ENCODE measurements at places on chromosomes 1 and 21.

- no peak for DNase-seq
These were observed 19.2 kb downstream of the C1orf87 start for GRCh38 chr1:60054374-60054773.

- no peak for DNase-seq
These were observed 8.0 kb downstream of the MED8 start for GRCh38 chr1:43381612-43382011.

DNA sequence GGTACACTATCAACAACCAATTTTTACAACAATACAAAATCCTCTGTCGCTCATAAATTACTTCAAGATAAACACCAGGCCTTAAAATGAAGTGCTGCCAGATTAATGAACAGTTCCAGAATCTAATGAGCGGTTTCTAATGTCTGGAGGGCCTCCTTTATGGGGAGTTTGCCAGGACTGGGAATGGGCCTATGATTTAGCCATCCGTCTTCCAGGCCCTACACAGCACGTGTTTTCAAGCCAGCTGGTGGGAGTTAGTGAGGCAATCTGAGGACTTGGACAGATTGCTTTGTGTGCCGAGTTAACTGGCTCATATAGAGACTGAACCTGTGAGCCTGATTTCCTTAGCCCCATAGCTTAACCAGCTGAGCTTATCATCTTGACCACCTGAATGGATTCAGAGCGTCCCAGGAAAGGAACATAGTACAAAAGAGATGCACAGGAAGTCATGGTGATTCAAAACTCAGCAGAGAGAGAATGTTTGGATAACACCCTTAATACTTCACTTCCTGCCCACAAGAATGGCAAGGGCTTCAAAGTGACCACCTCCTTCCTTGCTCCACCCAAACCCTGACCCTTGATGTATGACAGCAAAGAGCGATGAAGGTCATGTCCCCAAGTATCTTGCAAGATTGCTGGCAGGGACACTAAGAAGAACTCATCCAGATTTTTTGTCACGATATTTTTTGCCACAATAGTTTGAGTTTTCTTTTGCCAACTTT is 143.5 kb downstream of the SLC30A10 start:
- no peak for DNase-seq

DNA sequence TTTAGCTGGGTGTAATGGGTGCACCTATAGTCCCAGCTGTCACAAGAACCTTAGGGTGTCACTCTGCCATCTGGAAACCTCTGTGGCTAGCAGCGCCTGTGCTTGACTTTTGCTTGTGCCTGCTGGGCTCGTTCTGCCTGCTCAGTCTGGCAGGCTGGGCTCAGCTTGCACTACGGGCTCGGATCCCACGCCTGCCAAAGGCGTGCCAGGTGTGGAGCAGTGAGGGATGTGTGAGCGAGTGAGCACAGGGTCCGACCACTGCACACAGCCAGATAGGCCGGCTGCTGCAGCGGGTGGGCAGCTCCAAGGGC is 2.8 kb upstream of the LSM10 start:
- no peak for DNase-seq

DNA sequence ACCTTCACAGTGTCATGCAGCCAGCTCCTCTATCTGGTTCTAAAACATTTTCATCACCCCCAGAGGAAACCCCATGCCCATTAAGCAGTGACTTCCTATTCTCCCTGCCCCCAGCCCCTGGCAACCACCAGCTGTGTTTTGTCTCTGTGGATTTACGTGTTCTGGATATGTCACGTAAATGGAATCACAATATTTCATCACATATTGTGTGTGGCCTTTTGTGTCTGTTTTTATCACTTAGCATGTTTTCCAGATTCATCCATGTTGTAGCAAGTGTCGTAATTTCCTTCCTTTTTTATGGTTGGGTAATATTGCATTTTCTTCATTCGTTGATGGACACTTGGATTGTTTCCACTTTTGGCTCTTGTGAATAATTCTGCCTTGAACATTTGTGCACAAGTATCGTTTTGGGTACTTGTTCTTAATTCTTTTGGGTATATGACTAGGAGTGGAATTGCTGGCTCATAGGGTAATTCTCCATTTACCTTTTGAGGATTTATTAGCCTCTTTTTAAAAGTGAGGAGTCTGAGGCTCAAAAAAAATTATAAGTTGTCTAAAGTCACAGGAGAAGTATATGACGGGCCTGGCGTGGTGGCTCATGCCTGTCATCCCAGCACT is 127.0 kb downstream of the MRPS6 start:
- DNase-seq: no peak

DNA sequence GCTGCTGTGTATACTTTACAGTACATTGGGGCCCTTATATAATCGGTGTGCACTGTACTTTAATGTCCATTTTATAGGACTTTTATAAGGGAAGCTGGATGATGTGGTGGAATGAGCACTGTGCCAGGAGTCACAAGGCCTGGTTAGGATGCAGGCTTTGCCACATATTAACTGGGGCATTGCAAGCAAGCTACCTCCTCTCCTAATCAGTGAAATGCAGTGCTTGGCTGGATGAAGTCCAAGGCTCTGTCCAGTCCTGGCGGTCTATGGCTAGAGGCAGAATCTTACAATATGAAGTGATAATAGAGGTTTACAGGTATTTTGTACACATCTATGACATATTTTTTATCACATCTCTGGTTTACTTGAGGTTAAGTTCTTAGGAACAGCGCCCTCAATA is 1.7 kb upstream of the PKP1 start:
- DNase-seq: no peak

- no peak for DNase-seq
These were observed 5.1 kb upstream of the GJA4 start for GRCh38 chr1:34787461-34788420.

- DNase-seq: no peak
These were observed 20.7 kb upstream of the PRSS38 start for GRCh38 chr1:227794817-227795192.

- DNase-seq: no peak
These were observed 22.2 kb downstream of the SLC25A33 start for GRCh38 chr1:9561429-9561828.

- DNase-seq: no peak
These were observed 468.7 kb downstream of the PTBP2 start for GRCh38 chr1:97190326-97190725.

DNA sequence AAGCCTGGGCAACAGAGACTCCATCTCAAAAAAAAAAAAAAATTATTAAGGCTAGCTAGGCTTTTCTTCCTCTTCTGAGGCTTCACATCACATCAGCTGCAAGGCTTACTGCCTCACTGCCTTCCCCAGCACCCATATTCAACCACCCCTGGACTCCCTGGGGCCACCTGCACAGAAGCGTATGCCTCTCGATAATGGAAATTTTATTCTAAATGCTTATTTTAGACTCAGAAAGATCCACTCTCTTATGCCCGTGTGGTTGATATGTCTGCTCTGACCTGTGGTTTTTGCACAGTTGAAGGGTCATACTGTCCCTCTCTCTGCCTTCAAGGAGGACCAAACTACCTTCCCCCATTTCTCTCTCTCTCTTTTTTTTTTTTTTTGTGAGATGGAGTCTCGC is 1.5 kb upstream of the FCRLA start:
- DNase-seq: no peak

GRCh38 chr1:19799230-19800075 is at the start of gene TMCO4:
Gene TMCO4, minus strand, starts transcription at chr1:19799916. Its CDS starts 19,158 bp downstream, at chr1:19780758.
- DNase-seq: peak; percentile 35

DNA sequence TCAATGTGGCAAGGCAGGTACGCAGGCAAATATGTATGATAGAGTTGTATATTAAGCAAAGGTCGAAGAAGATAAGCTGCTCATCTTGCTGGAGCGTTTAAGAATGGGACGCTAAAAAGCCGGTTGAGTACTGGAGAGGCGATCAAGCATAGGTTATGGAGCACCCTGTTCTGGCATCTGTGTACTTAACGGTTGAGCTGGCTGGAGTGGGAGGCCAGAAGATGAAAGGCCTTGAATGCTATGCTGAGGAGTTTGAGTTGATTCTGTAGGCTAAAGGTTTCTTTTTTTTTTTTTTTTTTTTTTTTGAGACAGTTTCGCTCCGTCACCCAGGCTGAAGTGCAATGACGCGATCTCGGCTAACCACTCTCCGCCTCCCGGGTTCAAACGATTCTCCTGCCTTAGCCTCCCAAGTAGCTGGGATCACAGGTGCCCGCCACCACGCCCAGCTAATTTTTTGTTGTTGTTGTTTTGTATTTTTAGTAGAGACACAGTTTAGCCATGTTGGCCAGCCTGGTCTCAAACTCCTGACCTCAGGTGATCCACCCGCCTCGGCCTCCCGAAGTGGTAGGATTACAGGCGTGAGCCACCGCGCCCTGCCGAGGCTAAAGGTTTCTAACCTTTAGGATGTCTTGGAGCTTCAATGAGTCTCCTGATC is 850 bp upstream of the KHDC4 start:
- DNase-seq: no peak

- no peak for DNase-seq
These were observed 33.1 kb downstream of the TRIM67 start for GRCh38 chr1:231194843-231195516.

GRCh38 chr1:167077868-167078210 is 12.3 kb downstream of the GPA33 start:
- no peak for DNase-seq

DNA sequence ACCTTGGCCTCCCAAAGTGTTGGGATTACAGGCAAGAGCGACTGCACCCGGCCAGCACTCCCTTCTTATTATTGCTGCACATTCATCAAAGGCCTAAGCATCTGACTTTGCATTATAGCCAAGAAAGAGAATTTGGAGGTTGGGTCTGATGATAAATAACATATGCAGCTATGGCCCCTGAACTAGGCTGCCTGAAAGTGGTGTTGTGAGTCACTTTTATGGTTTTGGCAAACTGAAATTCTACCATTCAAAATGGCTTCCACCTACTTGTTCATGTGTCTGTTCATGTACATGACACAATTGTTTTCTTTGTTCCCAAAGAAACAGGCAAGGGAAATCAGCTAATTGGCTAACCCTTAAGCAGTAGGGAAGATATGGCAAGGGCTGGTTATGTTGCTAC is 25.0 kb upstream of the UAP1 start:
- no peak for DNase-seq

GRCh38 chr1:59045137-59045536 is 251.8 kb upstream of the FGGY start:
- DNase-seq: no peak

DNA sequence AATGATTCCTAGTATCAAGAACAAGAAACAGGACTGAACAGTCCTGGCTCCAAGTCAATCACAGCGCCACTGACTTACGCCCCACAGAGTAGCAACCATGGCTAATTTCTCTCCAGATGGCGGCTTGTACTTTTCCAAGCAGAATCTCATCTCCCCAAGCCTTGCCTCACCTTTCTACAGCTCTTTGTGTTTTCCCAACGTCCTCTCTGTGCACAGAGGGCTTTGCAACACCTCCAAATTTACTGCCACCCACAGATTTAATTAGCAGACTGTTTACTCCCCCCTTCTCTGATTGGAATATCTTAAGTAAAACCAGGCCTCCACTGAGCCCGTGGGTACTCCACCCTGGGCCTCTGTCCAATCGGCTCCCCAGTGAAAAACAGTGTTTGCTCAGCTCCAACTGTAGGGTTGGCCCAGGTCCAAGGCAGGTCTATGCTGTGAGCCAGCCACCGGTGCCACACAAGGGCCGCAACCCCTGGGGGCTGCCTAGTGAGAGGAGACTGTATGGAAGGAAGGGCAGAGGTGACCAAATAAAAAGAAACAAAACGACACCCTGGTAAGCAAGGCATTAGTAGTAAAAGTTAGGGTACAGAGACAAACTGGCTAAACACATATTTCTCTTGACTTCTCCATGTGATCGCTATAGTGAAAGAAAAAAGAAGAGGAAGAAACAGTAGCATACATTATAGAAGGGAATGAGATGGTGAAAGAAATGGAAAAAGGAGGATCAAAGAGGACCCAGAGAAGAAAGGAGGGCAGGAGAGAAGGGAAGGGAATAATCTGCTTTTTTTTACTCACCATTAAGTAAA is 128.4 kb upstream of the SOD1 start:
- no peak for DNase-seq

DNA sequence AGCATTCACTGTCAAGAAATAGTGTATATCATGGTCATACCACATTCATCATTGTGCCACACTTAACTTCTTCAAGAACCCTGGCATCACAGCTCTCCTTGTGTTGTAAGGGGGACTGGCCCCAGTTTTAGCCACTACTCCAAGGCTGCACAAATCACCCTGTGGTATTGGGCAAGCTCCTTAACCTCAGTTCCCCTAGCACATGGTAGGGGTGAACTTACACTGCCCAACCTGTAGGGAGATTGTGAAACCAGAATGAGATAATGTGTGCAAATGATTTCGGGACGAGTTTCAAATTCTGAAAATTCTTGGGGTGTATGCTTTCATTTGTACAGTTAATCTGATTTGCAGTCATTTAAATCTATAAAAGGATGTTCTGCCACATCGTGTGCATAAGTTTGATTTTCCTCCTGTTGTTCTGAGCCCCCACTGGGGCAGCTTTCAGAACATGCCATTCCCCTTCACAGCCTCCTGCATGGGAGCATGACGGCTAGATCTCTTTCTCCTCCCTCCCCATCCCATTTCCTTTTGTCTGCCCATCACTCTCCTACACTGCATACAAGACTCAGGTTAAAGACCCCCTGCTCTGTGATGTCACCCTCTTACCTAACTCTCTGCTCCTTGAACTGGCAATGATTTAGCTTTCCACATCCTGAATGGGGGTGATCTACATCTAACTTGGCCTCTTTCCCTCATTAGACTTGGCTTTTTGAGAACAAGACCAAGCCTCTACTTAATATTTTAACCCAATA is 290.3 kb downstream of the CHRM3 start:
- no peak for DNase-seq

DNA sequence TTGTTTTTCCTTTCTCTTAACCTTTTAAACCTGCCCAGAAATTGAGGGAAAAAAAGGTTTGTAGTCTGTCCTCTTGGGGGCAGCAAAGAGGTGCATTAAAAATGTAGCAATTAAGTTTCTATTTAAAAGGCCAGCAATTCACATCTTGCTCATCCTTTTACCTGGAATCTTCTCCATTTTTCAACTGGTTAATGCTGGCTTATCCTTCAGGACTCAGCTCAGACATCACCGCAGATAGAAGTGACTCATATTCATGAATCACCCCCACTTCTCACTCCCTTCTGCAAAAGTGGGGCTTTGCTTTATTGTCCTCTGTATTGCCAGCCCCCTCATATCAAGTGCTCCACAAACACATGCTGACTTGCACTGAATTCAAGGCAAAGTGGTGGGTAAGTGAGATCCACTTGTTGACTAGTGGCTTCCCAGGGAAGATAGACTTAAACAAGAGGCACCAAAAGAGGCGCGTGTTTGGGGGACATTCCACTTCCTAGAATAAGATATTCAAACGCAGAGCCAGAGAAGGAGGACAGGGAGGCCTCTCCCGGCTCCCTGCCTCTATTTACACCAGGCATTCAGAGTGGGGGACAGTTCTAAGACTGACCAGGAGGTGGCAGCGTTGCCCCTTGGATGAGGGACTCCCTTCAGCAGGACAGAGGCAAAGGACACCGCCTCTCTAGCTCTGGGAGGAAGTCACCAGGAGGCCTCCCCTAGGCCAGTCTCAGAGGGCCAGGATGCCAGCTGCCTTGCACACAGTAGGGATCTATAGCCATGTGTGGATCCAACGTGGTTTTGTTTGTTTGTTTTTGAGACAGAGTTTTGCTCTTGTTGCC is 23.2 kb upstream of the ZNF648 start:
- DNase-seq: peak; percentile 69
